Cortex of kidney (tissue), 1 donor: ENCODE measurements at places on chromosomes 13 and 19.

- DNase-seq: no peak
Measured at GRCh38 chr13:34376483-34376882, 558.5 kb downstream of the RFC3 start.

GRCh38 chr13:72246396-72246795 is 379.4 kb upstream of the DACH1 start:
- no peak for DNase-seq

- no peak for DNase-seq
Measured at GRCh38 chr19:19642506-19643157, 825 bp downstream of the GMIP start.

DNA sequence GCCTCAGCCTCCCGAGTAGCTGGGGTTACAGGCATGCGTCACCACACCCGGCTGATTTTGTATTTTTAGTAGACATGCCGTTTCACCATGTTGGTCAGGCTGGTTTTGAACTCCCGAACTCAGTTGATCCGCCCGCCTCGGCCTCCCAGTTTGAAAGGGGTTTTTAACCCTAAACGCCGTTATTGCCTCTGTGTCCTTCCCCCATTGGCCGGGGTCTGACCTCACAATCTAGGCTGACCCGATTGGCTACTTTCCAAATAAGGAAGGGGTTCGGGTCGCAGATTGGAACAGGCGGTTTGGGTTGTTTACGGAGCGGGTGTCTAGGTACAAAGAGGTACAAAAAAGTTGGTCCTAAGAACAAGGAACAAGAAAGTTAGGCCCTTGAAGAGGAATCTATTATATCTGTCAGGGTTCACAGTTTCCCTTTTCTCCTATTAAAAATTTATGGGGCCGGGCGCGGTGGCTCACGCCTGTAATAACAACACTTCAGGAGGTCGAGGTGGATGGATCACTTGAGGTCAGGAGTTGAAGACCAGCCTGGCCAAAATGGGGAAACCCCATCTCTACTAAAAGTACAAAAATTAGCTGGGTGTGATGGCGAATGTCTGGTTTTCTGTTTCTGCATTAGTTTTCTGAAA is 1.0 kb downstream of the ZNF253 start:
- no peak for DNase-seq

DNA sequence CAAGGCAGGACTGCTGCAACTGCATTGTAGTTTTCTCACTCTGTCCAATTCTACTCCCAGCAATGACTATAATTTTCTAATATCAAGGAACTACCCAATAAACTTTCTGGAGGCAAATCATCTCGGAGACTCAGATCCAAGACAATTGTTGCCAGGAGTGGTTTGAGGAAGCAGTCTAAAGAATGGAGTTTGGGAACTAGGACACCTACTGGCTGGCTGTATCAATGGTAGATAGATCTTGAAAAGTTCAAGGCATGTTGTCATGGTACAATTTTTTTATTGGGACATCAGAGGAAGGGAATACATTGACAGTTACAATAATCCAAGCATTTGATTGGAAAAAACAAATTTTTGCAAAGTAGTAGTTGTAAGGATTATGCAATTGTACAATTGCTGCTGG is 648.3 kb upstream of the SLITRK6 start:
- no peak for DNase-seq
